Activated T-helper 1 cell treated with Interleukin-2 at 50 U/mL for 16 hours (primary cell): ENCODE measurements at places on chromosomes 3 and 15.

GRCh38 chr3:112005091-112005672, 6.5 kb downstream of the TAGLN3 start:
- DNase-seq, result no peak

DNA sequence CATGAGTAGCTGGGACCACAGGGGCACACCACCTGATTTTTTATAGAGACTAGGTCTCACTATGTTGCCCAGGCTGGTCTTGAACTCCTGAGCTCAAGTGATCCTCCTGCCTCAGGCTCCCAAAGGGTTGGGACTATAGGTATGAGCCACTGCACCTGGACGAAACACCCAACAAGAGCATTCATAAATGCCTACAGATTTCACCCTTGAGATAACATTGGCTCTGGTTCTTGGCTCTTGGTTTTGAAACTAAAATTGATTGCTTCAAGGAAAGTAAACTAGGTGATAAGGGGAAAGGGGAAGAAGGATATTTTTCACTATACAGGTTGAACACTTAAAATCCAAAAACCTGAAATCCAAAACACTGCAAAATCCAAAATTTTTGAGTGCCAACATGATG, 10.3 kb downstream of the AP3S2 start:
- no peak for DNase-seq

DNA sequence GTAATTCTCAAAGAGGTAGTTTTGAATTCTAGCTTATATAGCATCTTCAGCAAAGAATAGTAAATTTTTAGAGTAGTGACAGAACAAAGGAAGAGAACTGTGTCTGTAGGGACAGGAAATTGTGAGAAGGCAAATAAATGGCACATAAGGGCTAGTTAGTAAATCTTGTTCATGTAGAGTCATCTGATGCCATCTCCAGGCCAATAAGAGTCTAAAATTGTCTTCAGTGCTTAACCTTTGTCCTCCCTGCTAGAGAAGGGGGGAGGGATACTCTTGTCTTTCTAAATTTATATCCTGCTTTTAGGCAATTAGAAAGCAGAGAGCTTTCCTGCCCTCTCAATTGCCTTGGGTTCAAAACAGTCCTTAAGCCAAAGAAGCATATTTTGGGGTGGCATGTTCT, 87.0 kb upstream of the DNAJC19 start:
- no peak for DNase-seq

DNA sequence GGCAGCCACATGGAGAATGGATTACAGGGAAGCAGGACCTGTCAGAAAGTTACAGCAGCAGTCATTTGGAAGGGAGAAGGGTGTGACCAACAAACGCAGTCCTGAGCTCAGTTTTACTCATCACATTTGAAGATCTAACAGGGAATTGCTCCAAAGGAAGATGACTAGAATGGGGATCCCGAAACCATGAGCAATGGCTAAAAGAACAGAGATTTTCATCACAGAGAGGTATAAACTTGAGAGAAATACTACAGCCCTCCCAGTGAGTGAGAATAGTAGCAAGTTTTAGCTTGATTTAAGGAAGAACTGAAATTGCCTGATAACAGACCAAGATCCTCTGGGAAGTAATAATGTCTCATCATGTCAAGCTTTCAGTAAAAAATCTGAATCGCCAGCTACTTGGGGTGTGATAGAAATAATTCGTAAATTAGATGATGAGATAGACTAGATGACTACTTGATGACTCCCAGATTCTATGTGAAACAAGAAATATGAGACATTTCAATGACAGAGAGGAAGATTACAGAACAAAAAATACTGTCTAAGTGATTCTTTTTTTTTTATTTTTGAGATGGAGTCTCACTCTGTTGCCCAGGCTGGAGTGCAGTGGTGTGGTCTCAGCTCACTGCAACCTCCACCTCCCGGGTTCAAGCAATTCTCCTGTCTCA, 16.9 kb downstream of the CD47 start:
- DNase-seq, result no peak

GRCh38 chr3:25293736-25294135, 134.3 kb upstream of the RARB start:
- no peak for DNase-seq

- DNase-seq, result no peak
Measured at GRCh38 chr3:54120657-54121413, 1.5 kb upstream of the CACNA2D3 start.

GRCh38 chr3:107128946-107129345, 248.3 kb upstream of the CCDC54 start:
- DNase-seq, result no peak

DNA sequence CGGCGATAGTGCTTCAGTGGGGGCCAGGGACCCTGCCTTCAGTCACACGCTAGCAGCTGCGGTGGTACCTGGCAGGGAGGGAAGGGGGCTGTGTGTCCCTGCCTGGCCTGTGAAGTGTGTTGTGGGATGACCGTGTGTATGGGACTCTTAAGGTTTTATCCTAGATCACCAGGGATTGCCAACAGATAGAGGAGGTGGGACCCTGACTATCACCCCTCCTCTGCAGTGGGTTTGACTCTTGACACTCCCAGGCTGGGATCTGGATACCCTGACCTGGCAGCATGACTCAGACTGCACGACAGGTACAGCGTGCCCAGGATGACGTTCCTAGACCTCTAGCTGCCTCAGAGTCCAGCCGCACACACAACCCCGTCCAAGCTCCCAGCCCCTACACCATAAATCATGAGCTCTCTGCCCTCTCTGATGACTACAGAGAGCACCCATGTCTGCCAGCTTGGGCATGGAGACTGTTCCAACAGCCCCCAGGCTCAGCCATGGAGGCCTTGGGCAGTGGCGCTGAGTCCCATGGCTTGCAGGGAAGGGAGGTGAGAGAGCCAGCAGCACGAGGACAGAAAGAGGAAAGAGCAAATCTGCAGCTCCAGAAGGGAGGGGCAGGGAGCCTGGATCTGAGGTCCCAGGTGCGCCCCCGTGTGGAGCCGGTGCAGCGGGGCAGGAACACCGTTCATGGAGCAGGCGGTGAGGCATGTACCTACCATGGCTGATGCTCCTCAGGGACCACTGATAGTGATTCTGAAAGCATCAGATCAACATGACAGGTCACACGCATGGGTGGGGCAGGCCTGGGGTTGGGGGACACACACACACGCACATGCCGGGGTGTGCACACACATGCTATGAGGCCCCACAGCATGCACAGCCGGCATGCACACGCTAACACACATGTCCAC, 71.0 kb downstream of the ADAMTS7 start:
- no peak for DNase-seq

- no peak for DNase-seq
Measured at GRCh38 chr3:79329154-79329553, 438.6 kb downstream of the ROBO1 start.
